ENCODE measurements at places on chromosomes 11 and 22. TPM values are rescaled to one million over a fixed set of nuclear protein-coding genes. Genes with fewer than 3 reads are reported as not detected.

GRCh38 chr11:8168485-8169257 lies at the start of gene RIC3:
TSS of gene RIC3 (minus strand) at chr11:8169025. CDS start at chr11:8168989, 36 bp downstream.
- no peak for DNase-seq

Gene CRYBA4
- not detected for total RNA-seq

DNA sequence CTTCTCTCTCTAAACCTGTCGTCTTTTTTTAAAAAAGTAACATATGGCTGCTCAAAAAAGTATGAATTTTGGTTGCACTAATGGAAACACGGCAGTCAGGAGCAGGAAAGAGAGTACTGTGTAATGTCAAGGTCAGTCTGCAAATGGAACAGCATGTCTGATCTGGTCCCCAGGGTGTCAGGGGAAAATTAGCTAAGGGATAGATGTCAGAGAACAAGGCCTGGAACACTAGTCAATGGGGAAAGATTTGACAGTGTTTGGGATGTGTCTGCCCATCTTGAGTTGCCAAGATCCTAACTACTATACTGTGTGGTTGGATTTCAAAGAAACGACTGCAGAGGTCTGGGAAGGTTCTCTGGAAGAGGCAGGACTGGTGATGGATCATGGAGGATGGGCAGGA lies 65.7 kb upstream of the PHOX2A start:
- no peak for DNase-seq

- no peak for DNase-seq
Observed at GRCh38 chr11:45165806-45166603, 19.6 kb downstream of the PRDM11 start.

- DNase-seq = no peak
Observed at GRCh38 chr22:33975841-33976240, 55.6 kb upstream of the LARGE1 start.

Gene PVALB
- total RNA-seq = 30.7 TPM

- peak; percentile 73 for DNase-seq
Observed at GRCh38 chr11:83035070-83035854, 36.4 kb downstream of the RAB30 start.

GRCh38 chr11:45733176-45733575 lies 67.8 kb upstream of the CHST1 start:
- DNase-seq = no peak

Gene SEC14L6
- not detected for total RNA-seq

DNA sequence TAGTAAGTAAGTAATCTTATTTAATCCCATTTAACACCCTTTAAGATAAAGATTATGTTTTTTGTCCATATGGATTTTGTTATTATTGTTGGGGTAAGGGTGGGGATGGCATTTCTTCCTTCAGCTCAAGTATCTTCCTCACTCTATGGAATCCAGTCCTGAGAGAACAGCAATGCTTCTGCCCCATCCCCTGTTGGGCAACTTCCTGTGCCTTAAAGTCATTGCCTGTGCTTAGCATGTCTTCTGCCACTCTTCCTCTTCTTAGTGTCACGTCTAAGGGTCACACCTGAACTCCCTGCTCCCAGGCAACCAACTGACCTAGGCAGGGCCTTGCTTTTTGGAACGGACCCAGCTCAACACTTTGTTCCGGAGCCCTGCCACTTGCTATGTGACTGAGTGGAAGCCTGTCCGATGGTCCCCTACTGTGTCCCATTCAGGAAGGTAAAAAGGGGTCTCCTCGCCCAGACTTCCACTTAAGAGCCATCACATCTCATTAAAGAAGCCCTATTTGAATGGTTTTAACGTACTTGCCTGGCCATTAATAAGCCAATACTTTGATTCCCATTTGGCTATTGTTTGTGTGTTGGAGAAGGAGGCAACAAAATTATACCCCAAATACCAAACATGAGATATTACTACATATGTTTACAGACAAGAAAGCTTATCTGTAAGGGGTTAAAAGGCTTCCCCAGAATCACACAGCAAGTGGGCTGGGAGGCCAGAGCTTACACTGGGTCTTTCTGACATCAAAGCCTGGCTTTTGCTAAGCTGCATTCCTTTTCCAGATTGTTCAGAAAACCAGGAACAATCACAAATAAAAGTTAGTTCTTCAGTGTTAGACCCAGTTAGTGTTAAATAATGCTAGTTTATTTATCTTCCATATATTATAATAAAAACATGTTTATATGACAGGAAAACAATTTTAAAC lies 59.2 kb downstream of the RAB38 start:
- DNase-seq = no peak

DNA sequence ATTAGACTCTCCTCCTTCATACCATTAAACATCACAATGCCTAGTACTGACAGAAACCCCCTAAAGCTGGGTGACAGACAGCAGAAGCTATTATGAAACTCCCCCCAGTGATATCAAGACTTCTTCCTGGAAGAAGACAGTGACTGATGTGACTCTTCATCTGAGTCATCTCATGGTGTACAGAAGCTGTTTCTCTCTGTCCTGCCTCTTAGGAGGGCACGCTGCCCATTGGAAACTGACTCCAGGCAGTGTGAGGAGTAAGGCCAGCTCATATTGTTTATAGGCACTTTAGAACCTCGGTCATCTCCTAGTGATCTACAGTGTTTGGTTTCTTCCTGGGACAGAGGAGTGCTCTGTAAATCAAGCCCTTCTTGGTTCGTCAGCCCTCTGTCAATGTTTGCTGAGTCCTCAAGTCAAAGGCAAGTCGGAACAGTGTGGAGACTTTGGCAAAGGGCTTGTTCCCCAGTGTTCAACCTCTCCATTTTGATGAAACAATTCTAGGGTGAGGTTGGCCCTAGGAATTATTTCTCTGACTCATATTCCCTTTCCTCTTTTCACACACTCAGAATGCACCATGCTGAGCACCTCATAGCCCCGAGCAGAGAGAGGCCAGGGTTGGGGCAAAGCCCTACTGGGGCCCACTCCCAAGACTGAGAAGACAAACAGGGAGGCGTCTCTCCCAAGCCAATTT lies 172.5 kb upstream of the TMEM45B start:
- DNase-seq = peak; percentile 52

Gene MEI1
- total RNA-seq = not detected

DNA sequence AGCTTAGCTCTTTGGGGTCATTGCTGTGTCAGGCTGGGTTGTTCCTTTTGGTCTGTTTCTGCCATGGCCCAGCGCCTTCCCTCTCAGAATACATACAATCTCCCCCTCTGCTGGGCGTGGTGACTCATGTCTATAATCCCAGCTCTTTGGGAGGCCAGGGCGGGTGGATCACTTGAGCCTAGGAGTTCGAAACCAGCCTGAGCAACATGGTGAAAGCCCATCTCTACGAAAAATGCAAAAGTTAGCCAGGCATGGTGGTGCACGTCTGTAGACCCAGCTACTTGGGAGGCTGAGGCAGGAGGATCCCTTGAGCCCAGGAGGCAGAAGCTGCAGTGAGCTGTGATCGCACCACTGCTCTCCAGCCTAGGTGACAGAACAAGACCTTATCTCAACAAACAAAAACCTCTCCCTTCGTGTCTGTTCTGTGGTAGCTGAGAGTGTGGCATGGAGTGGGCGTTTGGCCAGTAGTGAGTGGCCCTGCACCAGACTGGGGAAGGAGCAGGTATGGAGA lies 46.7 kb upstream of the RAB1B start:
- DNase-seq = no peak

All from myocyte (in vitro differentiated cells).